Epithelial cell of alveolus of lung (primary cell): ENCODE measurements at places on chromosomes 4 and X. TPM values are rescaled to one million over a fixed set of nuclear protein-coding genes. Genes with fewer than 3 reads are reported as not detected.

Gene TRIM2
- total RNA-seq, result 27.1 and 30.1 TPM in 2 replicates

Gene TLR7
- under 0.01 TPM in 1 of 2 replicates, not detected in the other for total RNA-seq

Gene KDM6A
- 8.5 and 41.2 TPM in 2 replicates for total RNA-seq

Gene SSX3
- total RNA-seq, result not detected in 2 replicates

Gene ASB9
- total RNA-seq, result 1.4 TPM in 1 of 2 replicates, not detected in the other

Gene DIPK2B
- 1.0 and 1.1 TPM in 2 replicates for total RNA-seq

Gene MTMR1
- 11.4 and 19.4 TPM in 2 replicates for total RNA-seq

Gene HSFX4
- total RNA-seq, result not detected in 2 replicates

Gene TCEAL9
- total RNA-seq, result 90.5 and 93.3 TPM in 2 replicates

Gene SMIM43
- 1.3 and 18.8 TPM in 2 replicates for total RNA-seq

Gene CT45A3
- total RNA-seq, result not detected in 2 replicates

Gene NRK
- 3.7 and 16.9 TPM in 2 replicates for total RNA-seq

Gene FAM184B
- not detected in 2 replicates for total RNA-seq

Gene ASB12
- not detected in 2 replicates for total RNA-seq

Gene LYAR
- 6.3 and 12.0 TPM in 2 replicates for total RNA-seq

Gene C4orf50
- not detected in 2 replicates for total RNA-seq

Gene UGT8
- total RNA-seq, result 0.39 TPM in 1 of 2 replicates, not detected in the other

Gene ANKRD37
- total RNA-seq, result 5.9 and 13.7 TPM in 2 replicates

Gene CUL4B
- total RNA-seq, result 57.4 and 74.0 TPM in 2 replicates

Gene CSAG2
- total RNA-seq, result not detected in 2 replicates

Gene DCHS2
- total RNA-seq, result 0.52 TPM in 1 of 2 replicates, not detected in the other

Gene CD38
- total RNA-seq, result 1.0 TPM in 1 of 2 replicates, not detected in the other

Gene CXCL6
- total RNA-seq, result 48.4 and 374 TPM in 2 replicates
